NCI-H2081 (cell line): ENCODE measurements at places on chromosomes 5 and 9.

DNA sequence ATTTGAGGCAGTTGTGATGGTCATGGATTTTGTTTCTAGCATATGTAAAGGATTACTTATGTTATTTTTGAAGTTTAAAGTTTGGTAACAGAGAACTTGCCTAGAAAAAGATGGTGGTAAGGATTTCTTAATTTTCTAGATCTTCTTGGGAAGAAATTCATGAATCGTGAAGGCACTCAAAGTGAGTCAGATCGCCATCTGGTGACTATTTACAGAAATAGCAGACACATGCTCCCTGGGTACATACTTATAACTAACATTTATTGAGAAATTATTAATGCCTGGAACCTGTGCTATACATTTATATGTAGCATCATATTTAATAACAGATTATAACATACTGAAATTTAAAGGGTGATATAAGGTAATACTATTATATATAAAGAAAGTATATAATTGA, 299.7 kb downstream of the IZUMO3 start:
- DNase-seq, result peak; percentile 40

- peak; percentile 34 for DNase-seq
Observed at GRCh38 chr9:8718121-8718725, 918.6 kb upstream of the DMAC1 start.

DNA sequence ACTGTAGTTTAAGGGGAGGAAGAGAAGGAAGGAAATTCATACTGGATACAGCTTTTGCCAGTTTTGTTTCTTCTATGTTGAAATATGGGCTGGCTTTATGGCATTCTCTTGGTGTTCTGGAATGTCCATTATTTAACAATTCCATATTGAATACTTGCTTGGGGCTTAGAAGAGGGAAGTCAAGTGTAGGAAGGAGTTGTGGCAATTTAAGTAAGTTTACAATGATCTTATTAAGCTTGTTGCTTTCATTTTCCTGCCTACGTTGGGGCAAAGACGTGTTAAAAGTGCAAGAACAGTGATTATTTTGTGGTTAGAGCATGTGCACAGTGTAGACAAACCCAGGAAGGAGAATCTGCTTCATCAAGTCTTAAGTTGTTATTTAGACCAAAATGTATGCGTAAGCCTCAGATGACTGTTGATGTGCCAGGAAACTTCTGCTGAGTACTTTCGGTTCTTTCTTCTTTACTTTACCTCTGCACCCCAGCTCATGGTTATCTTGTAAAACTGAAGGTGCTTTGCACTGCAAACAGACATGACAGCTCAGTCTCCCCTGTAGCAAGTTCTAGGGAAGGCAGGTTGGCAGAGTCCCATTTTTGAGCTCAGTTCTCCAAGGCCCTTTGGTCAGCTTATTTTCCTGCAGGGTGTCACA, 75.8 kb downstream of the F2RL2 start:
- no peak for DNase-seq

DNA sequence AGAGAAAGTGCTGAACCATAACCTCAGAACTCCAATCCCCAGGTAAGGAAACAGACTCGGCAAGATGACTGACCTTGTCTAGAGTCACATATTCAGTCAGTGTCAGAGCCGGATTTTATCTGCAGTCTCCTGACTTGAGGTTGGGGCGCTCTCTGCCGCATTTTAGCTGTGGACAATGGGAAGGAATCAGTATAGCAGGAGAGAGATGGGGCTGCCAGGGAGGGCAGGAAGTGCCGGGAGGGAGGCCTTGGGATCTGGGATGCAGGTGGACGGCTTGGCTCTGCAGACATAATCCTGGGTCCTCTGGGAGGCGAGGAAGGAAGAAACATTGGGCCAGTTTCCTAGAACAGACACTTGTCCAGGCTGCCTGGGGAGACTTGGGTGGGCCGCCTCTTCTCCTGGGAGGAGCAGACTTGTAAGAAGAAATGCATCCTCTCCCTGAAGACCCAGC, 39.7 kb upstream of the COL15A1 start:
- no peak for DNase-seq

- no peak for DNase-seq
Observed at GRCh38 chr9:75893106-75893505, 2.6 kb downstream of the PCSK5 start.

GRCh38 chr5:139138809-139139208, 59.4 kb downstream of the SIL1 start:
- peak; percentile 46 for DNase-seq

- DNase-seq, result no peak
Observed at GRCh38 chr9:87896891-87897290, 14.2 kb downstream of the SPATA31E1 start.

- no peak for DNase-seq
Observed at GRCh38 chr9:137083394-137084004, 3.3 kb upstream of the MAN1B1 start.

GRCh38 chr5:5134107-5134506, 6.0 kb upstream of the ADAMTS16 start:
- no peak for DNase-seq

DNA sequence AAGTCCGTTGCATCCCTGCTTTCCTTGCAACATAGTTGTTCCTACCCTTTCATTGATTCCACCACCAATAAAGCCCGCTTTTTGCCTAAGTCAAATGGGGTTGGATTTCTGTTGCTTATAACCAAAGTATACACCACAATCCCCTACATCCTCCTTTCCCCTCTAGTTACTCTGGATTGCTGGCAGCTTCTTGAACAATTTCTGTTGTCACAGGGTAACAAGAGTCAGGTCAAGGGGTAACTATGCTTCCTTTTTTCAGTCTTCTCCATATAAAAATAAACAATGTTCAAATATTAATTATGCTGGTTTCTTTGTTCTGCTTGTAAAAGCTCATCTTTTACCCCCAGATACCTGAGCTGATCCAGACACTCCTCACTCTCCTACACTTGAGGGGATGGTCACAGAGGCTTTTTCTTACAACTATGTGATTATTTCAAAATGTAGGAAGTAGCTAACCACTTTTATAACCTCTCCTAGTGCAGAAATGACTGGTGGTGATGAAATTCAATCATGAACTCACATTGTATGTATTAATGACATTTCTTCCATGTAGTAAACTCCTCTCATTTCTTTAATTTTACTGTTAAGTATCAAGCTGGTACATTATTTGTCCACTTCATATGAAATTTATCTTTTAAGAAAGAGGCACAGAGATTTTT, 136.5 kb downstream of the SNX18 start:
- DNase-seq, result no peak

DNA sequence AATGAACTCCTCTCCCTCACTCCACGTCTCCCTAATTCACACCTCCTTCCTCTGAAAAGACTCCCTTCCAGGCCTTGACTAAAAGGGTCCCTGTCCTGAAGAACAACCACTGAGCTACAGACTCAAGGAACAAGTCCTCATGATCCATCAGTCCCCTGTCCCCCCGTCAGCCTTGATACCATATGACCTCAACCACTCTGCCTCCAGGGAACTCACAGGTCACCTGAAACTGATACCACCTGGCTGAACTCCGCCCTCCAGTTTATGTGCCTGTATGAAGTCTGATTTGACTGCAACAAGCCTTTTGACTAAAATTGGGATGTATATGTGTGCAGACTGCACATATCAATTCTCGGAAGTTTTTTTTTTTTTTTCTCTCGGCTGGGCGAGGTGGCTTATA, 88.7 kb downstream of the UGCG start:
- no peak for DNase-seq

GRCh38 chr5:72691751-72692150, 124.7 kb upstream of the TNPO1 start:
- DNase-seq, result no peak

- DNase-seq, result no peak
Observed at GRCh38 chr9:70535546-70536323, 121.3 kb upstream of the KLF9 start.

DNA sequence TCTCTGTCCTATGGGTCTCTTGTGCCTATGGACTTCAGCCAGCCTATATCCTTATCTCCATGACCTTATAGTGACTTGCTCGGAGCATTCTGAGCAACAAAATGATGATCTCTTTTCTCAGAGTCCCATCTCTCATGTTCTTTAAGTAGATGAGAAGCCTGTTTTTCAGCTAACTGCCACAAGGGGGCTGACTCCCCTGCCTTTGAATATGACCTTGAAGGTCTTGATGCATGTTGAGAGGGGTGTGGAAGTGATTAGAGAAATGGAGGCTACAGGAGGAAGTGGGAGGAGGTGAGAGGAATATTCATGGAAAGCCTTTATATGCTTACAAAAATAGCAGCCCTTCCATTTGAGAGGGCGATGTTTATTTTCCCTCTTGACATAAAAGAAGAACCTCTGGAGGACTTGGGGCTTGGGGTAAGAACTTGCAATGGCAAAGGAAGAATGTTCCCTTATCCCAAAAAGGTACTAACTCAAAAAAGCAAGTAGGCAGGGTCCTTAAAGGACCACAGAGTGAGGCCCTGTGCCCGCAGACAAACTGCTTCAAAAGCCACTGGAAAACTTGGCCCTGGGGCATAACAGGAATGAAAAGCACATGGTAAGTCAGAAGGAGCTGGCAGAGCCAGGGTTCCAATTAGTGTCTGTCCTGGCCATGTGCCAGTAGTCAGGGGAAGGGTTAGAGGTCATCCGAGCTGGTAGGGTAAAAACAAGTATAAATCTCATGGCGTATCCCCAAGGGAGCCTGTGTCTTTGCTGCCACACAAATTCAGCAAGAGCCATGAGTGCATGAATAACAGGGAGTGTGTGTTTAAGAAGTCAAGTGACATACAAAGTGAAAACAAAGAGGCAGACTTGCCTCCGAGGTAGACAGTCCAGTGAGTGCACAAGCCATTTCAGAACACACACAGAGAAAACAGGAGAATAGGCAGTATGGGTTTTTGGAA, 39.1 kb downstream of the FGD3 start:
- DNase-seq, result no peak

DNA sequence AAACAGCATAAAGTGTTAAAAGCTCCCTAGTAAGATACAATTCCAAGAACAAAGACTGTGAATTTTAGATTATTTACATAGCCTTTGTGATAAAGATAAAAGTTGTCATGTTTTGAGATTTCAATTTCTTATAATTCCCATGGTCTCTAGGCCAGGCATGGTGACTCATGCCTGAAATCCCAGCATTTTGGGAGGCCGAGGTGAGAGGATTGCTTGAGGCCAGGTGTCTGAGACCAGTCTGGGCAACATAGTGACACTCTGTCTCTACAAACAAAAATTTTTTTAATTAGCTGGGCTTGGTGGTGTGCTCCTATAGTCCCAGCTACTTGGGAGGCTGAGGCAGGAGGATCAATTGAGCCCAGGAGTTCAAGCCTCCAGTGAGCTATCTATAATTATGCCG, 48.1 kb downstream of the BDP1 start:
- DNase-seq, result no peak

- no peak for DNase-seq
Observed at GRCh38 chr5:99878830-99879229, 656.3 kb upstream of the FAM174A start.

GRCh38 chr5:8458038-8458383, 589.1 kb downstream of the MTRR start:
- peak; percentile 38 for DNase-seq

DNA sequence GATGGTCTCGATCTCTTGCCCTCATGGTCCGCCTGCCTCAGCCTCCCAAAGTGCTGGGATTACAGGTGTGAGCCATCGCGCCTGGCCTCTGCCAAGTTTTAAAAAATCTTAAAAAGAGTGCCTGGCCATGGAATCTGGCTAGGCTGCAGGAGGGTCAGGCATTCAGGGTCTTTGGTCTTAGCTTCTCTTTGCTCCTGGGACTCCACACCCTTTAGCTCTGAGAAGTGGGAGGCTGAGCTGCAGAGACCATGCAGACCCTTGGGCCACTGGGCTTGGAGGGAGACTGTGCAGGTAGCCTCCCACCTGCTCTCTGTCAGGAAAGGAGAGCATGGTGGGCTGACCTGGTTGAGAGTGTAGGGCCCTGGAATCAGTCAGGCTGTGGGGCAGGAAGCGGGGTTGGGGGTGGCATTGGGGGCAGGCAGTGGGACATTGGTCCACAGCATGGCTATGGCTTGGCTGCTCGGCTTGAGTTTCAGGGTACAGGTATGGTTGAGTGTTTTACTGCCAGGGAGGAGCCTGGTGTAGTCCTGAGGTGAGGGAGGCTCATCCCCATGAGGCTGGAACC, 20.8 kb downstream of the PHF2 start:
- no peak for DNase-seq

DNA sequence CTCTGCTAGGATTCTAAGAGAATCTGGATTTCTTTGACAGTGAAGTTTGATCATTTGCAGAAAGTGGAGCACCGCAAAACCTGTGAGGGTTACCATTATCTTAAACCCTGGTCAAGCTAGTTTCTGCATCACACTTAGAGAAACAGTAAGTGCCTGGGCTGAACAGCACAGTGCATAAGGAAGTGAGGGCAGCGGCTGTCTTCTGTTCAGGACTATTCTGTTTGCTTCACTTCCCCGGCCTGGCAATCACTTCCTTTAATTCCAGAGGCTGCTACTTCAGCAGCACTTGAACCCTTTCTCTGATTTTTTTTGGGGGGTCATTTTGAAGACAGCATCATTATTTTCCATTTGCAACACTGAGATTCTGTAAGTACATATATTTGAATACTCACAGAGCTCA, 32.0 kb downstream of the SEMA6A start:
- no peak for DNase-seq

GRCh38 chr9:125887172-125887571, 140.0 kb downstream of the PBX3 start:
- peak; percentile 94 for DNase-seq

DNA sequence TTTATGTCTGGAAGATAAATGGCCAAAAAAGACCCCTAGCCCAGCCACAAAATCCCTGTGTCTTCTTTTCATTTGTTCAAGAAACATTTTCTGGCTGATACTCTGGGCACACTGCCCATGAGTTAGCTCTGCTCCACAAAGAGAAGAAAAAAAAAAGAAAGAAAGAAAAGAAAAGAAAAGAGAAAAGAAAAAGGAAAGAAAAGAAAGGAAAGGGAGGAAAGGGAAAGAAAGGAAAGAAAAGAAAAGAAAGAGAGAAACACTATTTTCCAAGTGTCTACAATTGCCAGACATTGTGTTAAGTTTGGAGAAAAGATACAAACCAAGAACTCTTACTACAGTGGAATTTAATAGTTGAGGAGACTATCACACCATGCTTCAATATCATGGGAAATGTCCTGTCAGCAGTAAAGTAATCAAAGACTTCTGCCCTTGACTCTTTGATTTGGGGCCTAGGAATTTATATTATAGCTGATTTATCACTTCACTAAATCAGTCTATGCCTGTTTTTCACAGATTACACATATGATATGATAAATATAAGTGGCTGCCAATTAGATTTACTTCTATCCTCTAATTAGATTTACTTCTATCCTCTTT, 3.0 kb downstream of the TRMO start:
- no peak for DNase-seq

DNA sequence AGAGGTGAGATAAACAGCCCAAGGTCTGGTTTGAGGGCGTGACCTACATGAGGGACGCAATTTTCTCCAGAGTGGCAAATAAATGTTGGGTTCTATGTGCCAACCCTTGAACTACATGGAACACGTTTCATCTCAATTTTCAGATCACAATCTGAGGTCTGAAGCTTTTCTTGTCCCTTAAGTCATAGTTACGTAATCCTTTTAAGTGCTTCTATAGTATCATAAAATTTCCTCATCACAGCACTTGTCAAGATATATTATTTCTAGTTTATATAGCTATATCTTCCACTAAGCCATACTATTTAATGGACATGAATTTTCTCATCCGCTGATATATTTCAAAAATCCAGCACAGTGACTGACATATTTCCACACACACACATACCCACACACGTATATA, 53.1 kb upstream of the GRIN3A start:
- no peak for DNase-seq
